Naive B cell (primary cell): ENCODE measurements at places on chromosomes 11 and 22.

DNA sequence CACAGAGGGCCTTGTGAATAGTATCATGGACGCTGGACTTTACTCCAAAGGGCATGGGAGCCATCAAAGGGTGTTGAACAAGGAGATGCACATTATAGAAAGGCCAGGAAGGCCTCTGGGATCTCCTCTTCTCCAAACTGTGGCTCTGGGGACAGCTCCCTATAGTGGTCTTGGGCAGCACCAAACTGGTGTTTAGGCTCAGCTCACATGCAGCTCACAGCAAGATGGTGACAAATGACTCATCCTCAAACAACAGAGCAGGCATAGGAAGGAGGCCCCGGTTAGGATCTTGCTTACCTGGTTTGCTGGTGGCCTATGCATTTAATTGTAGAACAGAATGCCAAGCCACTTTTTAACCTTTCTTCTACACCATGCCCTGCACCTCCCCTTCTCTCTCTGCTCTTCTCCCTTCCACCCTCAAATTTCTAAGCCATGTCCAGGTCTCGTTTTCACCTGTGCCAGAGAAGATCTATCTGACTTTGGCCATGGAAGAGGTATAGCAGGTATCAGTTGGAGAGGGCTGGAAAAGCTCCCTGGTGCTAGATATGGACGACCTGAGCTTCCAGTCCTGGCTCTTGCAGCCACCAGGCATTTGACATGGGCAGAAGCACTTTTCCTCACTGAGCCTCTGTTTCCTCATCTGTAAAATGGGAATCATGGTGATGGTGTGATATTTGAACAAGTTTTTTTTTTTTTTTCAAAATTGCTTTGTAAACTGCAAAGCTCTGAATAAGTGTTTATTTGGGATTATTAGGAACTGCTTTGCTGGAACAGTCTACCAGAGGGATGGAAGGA, 14.4 kb upstream of the EHF start:
- no peak for DNase-seq

DNA sequence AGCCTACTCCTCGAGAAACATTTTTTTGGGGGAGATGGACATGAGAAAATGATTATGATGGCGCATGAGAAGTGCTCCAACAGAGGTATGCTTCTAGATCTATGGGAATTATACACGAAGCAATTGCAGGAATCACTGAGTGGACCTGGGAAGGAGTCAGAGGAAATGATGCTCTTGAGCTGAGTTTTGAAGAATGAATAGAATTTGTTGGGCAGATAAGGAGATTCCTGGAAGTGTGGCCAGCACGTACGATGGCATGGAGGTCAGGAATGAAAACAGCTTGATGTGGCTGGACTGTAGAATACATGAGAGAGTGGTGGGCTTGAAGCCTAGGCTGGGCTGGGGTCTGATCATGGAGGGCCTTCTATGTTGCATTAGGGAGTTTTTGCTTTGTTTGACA, 31.7 kb downstream of the ADAMTS15 start:
- DNase-seq = no peak

DNA sequence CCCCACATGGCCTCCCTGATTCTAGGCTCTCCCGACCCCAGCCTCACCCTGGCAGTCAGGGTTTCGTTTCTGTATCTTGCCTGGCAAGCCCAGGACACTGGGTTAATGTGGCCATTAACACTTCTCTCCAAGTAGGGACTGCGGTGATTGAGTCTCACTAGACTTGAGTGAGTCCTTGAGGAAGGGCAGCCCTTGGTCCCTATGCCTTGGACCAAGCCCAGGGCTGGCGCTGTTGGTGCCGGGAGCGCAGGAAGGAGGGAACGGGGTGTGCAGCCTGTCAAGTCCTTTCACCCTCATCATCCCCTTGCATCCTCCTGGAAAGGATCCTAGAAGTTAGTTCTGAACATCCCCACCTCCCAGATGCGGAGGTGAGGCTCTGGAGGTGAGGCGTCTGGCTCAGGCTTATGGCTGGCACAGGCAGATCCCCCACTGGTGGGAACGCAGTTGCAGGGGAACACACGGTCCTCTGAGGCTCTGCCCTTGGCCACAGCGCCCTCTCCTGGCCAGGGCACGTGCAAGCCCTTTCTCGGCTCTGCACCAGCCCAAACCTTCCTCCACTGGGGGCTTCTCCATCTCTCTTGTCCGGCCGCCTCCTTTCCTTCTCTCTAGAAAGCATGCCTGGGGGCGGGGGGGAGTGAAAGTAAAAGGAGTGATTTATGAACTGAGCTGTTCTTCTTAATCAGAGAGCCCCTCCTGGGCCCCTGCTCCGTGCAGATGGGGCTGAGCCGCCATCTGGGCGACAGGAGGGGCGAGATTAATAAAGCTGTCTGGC, 56.7 kb downstream of the TP53I11 start:
- DNase-seq = no peak

GRCh38 chr11:76074148-76075095, 131.9 kb downstream of the WNT11 start:
- DNase-seq = no peak

DNA sequence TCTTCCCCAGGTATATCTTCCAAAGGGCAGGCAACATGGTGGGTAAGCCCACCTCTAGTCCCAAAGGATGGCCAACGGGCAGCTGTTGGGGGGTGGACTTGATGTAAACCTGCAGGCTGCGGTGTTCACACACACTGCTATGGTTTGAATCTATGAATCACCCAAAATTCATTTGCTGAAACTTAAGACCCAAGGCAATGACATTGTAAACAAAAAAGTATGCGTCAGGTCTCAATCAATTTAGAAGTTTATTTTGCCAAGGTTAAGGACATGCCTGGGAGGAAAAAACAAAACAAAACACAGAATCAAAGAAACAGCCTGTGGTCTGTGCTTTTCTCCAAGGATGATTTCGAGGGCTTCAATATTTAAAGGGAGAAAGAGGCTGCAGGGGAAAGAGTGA, 18.3 kb downstream of the RCN1 start:
- DNase-seq = no peak
